RPMI8226 (cell line): ENCODE measurements at places on chromosomes 6 and 20.

DNA sequence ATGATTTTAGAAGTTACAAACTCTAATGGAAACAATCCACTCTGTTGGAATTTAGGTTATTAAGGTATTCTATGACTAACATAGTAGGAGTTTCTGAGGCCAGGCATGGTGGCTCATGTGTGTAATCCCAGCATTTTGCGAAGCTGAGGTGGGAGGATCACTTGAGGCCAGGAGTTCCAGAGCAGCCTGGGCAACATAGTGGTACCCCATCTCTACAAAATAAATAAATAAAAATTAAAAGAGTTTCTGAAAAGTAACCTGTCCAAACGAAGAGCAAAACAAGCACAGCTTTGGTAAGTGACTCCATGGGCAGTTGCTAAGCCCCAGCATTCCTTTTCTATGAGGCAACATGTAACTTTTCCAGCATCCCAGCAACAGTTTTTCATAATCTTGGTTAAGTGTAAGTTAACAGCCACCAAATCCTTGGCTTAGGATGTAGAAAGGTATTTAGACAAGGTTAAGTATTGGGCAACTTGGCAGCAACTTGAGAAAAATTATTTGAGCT lies 86.3 kb downstream of the SOX4 start:
- DNase-seq: no peak

GRCh38 chr6:2970753-2971419 lies 481 bp downstream of the SERPINB6 start:
- DNase-seq: peak; percentile 87

GRCh38 chr6:106510090-106510970 lies 119.0 kb downstream of the RTN4IP1 start:
- DNase-seq: peak; percentile 37

DNA sequence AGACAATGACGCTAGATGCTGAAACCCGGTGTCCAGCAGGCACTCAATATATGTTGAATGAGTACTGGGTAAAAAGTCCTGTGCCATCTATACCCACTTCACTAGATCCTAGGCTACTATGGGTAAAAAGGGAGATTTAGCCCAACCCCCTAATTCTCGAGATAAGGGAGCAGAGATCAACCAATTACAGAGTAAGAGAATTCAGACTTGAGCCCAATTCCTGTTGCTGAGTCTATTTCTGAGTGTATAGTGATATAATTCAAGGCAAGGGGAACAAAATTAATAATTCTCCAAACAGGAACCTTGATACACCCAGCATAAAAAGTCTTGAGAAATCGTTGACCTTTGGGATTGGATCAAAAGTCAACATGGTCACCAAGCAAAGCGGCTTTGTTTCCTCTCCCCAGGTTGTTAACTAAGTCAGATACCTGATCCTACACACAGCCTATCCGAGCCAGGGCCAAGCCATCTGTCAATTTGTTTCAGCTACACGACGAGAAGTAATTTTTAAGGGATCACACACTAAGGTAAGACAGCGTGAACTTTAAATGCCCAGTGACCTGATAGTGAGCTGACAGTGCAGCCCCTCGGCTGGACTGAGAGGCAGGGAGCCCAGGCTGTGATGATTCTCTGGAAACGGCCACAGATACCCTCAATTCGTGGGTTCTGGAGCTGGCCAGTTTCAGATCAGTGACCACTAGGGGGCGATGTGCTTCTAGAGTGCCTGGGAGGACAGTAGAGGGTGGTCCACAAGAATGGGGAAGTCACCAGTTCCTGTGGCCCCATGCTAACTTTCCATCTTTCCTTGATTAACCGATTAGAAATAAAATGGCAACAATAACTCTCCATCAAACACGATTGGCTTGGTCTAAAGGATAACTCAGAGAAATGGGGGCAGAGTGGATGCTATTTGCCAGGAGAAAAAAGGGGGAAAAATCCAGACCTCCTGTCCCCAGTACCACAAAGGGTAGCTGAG lies 46.2 kb downstream of the SLC22A23 start:
- DNase-seq: peak; percentile 55

- no peak for DNase-seq
These were observed 36.1 kb upstream of the ZBP1 start for GRCh38 chr20:57656252-57656820.

DNA sequence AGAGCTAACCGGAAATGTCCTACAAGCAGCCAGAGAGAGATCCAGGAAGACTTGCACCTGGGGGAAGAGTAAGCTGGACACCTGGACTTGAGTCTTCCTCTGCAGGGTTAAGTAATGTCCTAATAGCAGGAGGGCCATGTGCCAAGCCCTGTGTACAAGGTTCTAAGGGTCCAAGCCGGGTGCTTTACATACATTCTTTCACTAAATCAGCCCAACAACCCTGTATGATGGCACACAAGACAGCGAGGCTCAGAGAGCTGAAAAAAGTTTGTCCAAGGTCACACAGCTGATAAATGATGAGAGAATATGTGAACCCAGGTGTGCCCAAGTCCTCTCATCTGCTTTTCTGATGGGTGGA lies 215.1 kb upstream of the CDYL start:
- no peak for DNase-seq

DNA sequence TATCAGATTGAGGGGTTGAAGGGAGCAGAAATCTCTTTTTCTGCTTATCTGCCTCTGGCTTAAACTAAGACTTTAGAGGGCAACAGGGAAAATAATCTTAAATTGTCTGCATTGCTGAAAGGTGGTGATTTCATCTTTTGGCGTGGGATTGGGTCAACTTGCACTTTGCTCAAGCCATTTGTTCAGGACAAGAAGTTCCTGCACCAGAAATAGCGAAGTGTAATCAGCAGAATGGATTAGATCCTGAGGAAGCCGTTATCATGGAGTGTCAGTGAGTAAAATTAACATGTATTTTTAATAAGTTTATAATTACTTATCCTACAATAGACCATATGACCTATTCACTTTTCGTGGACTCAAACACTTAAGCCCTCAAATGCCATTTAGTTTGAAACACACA lies 249.3 kb downstream of the CD83 start:
- no peak for DNase-seq

- no peak for DNase-seq
These were observed 36.5 kb downstream of the TGM6 start for GRCh38 chr20:2417213-2417541.

DNA sequence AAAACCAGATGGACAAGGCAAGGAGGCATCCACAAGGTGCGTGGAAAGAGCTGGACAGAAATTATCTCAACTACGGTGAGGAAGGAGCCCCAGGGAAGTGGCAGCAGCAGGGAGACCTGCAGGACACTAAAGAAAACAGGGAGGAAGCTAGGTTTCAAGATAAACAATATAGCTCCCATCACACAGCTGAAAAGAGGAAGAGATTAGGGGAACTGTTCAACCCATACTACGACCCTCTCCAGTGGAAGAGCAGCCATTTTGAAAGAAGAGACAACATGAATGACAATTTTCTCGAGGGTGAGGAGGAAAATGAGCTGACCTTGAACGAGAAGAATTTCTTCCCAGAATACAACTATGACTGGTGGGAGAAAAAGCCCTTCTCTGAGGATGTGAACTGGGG lies 26.8 kb downstream of the TRMT6 start:
- no peak for DNase-seq

GRCh38 chr6:36402481-36402880 lies 15.0 kb upstream of the ETV7 start:
- DNase-seq: no peak

GRCh38 chr20:40506537-40506939 lies 182.5 kb downstream of the MAFB start:
- peak; percentile 10 for DNase-seq

DNA sequence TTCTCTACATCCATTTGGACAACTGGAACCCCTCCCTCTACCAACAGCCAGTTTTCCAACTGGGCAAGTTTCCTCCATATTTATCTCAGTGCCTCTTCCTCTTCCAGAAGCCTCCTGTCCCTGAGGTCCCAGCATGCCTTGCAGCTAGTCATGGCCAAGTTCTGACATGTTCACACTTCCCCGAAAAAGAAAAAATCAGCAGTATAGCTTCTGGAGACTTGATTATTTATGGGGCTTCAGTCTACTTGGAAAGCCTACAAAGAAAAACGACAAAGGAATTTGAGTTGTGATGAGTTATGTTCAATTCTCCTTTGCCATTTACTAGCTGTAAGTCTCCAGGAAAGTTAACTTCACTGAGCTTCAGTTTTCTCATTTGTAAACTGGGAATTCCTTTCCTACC lies 406.5 kb downstream of the MAFB start:
- DNase-seq: no peak
